ENCODE measurements at places on chromosomes 5 and 9. TPM values are rescaled to one million over a fixed set of nuclear protein-coding genes. Genes with fewer than 3 reads are reported as not detected.

The TAS2R1 gene
- polyA plus RNA-seq, result not detected

The GPR151 gene
- polyA plus RNA-seq, result not detected

The SLC25A2 gene
- 0.17 TPM for polyA plus RNA-seq

The PDCD1LG2 gene
- 1.3 TPM for polyA plus RNA-seq

The GPR21 gene
- not detected for polyA plus RNA-seq

The PAPPA gene
- 0.58 TPM for polyA plus RNA-seq

The TMEM250 gene
- polyA plus RNA-seq, result 17.4 TPM

The SPATA31E1 gene
- polyA plus RNA-seq, result not detected
